SIG-M5 (cell line): ENCODE measurements at places on chromosomes 12 and 14.

GRCh38 chr12:1993871-1994371, 10.3 kb downstream of the DCP1B start:
- DNase-seq = no peak

- DNase-seq = no peak
Observed at GRCh38 chr12:31324116-31324844, 1.7 kb downstream of the SINHCAF start.

- no peak for DNase-seq
Observed at GRCh38 chr12:90585640-90586304, 369.2 kb downstream of the CCER1 start.

GRCh38 chr12:30969606-30970395, 43.3 kb downstream of the TSPAN11 start:
- no peak for DNase-seq

GRCh38 chr12:104567832-104568486, 111.2 kb downstream of the CHST11 start:
- no peak for DNase-seq

- DNase-seq = no peak
Observed at GRCh38 chr12:130644566-130644965, 71.5 kb downstream of the RIMBP2 start.

GRCh38 chr14:58733451-58734208, 95.9 kb downstream of the DACT1 start:
- no peak for DNase-seq

DNA sequence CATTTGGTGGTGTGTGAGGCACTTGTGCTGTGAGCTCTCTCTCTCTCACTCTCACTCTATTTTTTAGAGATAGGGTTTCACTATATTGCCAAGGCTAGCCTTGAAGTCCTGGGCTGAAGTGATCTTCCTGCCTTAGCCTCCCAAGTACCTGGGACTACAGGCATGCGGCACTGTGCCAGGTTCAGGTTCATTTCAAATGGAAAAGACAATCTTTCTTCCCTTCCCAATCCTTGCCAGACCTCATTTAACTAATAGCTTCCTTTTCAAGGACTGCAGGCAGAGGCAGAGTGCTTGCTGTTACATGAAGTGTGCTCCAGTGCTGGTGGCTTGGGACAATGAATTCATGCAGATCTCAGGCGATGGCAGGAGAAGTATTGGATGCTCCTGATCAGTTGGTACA, 73.2 kb upstream of the BICD1 start:
- no peak for DNase-seq

DNA sequence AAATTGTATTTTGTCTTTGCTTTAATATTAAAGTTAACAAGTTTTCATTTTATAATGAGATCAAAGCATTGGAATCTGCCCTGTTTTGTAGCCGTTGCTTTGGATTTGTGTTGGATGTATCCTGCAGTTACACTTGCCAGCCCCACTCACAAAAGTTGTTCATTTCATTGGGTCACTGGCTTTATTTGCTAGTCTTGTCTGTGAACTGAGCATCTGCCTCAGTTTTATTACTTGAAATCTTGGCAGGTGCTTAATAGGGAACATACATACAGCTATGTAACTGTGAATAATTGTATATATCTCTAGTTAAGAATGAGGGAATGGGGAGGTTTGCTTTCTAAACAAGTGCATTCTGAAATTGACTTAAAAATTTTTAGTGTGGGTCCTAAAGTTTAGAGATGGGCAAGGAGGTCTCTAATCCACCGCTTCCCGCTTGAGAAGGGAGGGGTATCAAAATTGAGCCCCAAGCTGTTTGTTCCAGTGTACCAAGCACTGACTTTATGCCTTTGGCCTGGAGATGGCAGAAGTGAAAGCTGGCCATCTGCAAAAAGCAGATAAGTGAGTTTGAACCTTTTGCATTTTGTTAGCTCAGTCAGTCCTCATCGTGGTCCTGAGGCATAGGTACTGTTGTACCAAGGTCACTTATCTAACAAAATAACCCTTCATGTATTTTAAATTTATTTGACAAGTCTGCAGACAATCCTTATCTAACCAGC, 9.3 kb downstream of the EIF5 start:
- DNase-seq = no peak

- DNase-seq = no peak
Observed at GRCh38 chr14:104504172-104504735, 75.3 kb upstream of the C14orf180 start.

DNA sequence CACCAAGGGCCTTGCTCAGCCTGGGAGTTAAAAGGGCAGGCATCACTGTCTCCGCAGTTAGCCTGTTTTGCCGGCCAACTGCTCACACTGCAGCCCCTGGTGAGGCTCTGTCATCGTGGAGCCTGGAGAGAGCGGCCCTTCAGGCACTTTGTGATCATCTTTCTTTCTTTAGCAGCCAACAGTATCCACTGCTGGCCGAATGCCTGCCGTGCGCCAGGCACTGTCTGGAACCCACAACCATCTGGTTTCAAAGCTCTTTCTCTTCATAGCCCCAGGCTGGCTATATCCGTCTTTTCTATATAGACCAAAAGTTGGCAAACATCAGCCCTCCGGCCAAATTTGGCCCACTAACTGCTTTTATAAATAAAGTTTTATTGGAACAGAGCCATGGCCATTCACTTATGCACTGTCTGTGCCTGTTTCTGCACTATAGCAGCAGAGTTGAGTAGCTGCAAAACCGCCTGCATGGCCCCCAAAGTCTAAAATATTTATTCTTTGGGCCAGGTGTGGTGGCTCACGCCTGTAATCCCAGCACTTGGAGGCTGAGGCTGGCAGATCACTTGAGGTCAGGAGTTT, 29.5 kb downstream of the SLC8B1 start:
- DNase-seq = no peak

DNA sequence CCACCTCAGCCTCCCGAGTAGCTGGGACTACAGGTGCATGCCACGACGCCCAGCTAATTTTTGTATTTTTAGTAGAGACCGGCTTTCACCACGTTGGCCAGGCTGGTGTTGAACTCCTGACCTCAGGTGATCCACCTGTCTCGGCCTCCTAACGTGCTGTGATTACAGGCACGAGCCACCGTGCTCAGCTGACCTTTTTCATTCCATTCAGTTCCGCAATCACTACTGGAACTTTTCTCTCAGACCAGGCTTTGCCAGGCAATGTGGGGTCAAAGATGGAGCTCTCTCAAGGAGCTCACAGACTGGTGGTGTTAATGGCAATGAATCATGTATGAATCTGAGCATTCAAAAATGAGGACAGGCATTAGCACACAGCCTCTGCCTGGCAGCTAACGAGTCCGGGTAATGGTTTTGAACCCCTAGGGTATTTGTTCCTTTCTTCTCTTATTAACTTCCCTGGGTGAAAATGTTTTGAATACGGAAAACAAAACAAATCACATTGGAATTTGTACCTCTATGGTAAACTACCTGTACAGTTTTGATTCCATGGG, 9.4 kb upstream of the TCHP start:
- DNase-seq = no peak

- no peak for DNase-seq
Observed at GRCh38 chr12:89309815-89310214, 42.5 kb downstream of the DUSP6 start.

DNA sequence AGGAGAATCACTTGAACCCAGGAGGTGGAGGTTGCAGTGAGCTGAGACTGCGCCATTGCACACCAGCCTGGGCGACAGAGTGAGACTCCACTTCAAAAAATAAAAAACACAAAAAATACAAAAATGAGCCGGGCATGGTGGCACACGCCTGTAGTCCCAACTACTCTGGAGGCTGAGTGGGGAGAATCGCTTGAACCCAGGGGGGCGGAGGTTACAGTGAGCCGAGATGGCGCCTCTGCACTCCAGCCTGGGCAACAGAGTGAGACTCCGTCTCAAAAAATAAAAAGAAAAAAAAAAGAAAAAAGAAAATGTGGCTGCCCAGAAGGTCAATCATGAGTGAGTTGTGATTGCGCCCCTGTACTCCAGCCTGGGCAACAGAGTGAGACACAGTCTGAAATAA, 9.2 kb downstream of the DNAJC22 start:
- no peak for DNase-seq

GRCh38 chr12:124857921-124858461, 5.7 kb downstream of the SCARB1 start:
- DNase-seq = no peak

GRCh38 chr14:24042746-24043145, 9.1 kb upstream of the CARMIL3 start:
- DNase-seq = no peak

DNA sequence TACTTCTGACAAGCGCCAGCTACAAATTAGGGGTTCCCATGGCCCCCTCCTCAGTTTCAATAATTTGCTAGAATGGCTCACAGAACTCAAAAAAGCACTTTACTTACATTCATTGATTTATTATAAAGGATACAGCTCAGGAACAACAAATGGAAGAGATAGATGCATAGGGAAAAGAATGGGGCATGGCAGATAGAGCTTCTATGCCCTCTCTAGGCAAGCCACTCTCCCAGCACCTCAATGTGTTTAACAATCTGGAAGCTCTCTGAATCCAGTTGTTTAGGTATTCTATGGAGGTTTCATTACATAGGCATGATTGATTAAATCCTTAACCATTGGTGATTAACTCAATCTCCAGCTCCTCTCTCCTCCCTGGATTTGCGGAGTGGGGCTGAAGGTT, 184.5 kb upstream of the DAAM1 start:
- no peak for DNase-seq

DNA sequence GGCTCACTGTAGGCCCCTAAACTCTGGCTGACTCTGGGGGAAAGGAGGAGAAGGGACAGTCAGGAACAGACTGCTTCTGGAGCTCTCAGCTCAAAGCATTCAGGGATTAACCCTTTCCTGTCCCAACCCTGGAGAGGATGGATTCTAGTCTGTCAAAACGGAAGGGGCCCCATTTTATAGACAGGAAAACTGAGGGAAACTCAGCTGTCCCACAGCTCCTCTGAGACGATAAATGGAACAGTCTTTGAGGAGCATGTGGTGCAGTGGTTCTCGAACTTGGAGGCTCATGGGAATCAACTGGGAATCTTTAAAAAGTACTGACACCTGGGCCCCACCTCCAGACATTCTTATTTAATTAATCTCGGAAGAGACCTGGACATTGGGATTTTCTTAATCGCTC, 23.7 kb downstream of the SRRM4 start:
- no peak for DNase-seq

DNA sequence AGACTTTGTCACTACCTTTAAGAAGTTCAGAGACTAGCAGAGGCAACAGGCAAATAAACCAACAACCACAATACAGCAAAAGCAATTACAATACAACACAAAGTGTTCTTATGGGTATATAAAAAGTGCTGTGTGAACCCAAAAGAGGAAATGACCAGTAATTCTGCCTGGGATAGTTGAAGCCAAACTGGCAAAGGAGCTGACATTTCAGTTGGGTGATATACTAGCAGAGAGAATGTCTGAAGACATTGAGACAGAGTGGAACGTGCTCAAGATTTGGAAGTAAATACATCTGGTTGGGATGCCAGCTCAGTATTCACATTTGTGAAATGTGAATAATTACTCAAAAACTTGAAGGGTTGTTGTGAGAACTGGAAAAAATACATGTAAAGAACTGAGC, 80.6 kb upstream of the GTF2A1 start:
- no peak for DNase-seq

DNA sequence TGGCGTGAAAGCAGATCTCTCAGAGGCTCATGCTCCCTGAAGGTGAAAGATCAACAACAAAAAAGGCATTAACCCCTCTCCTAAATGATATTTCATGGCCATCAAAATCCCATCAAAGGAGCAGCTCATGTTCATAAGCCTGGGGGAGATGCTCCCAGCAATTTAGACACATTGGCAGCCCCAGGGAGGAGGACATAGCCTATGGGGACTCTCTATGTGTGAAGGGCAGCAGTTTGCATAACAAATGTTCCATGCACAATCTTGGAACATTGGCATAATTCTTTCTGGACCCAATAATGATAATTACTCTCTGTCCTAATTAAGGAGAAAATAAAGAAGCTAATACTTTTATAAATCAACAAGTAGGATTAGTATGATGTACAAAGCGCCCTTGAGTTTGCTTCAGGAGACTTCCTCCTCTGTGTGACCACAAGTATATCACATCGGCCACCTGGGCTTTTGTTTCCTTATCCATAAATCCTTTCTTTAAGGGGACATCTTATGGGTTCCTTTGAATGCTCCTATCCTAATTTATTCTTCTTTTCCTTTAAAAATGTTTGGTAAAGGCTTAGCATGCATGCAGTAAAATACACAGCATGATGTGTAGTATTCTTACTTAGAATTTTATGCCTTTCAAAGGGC, 161.9 kb upstream of the PLEKHG7 start:
- no peak for DNase-seq

DNA sequence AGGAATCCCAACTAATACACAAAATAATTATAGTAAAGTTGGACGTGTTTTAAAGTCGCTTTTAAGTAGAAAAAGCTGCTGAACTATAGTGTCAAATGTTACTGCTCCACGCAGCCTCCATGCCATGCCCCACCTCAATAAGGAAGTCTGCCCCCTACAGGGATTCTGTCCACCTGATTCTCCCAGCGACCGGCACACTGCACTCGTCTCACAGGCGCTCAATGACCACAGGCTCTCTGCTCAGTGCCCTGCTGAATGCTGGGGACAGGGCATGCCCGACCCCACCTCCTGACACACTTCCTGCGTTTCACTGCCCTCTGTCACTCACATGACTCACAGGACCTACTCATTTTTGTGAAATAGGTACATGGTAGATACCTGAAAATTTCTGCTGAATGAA, 48.9 kb downstream of the BDKRB1 start:
- no peak for DNase-seq

DNA sequence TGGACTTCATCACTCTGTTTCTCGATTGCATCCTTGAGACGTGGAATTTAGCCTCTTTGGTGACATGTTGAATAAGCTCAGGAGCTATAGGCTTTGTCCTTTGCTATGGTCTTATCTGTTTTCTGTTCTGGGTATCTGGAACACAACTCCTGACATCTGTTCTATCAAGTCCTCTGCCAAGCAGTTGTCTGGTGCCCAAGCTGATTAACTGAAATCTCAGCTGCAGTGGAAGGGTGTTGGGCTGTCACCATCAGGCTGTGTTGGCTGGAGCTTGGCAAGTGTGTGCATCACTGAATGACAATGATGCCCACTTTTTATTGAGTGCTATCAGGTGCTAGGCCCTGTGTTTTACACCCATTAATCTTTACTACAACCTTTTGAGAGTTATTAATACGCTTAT, 77.8 kb downstream of the SMOC1 start:
- DNase-seq = no peak

DNA sequence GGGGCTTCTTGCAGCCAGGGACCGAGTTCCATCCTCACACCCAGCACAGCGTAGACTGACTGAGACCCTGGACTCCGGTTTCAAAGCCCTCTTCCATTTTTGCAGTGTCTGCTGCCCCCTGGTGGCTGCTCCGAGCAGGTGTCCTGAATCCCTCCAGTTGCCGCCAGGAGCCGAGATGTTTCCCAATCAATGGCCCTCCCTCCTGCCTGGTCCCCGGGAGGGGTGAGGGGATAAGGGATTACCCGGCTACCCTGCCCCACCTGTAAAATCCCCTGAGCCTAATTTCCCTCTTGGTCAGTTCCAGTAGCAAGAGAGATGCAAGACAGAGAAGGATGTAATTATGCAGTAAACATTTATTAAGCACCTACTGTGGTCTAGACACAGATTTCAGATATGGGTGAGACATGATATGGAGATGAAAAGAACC, 55.0 kb downstream of the PHETA1 start:
- no peak for DNase-seq

- DNase-seq = no peak
Observed at GRCh38 chr12:7373226-7373625, 69.4 kb downstream of the ACSM4 start.
